ENCODE measurements at places on chromosomes 2 and 18.

GRCh38 chr2:120141300-120142069 is 81.7 kb downstream of the TMEM185B start:
- DNase-seq = no peak

- no peak for DNase-seq
These were observed 108.5 kb downstream of the CTAGE1 start for GRCh38 chr18:22309191-22309590.

- DNase-seq = no peak
These were observed 93.7 kb downstream of the DYNAP start for GRCh38 chr18:54684784-54685183.

GRCh38 chr18:58438161-58438957 is 190.5 kb downstream of the ALPK2 start:
- DNase-seq = no peak

GRCh38 chr2:122255924-122256323 is 500.5 kb downstream of the TSN start:
- no peak for DNase-seq

DNA sequence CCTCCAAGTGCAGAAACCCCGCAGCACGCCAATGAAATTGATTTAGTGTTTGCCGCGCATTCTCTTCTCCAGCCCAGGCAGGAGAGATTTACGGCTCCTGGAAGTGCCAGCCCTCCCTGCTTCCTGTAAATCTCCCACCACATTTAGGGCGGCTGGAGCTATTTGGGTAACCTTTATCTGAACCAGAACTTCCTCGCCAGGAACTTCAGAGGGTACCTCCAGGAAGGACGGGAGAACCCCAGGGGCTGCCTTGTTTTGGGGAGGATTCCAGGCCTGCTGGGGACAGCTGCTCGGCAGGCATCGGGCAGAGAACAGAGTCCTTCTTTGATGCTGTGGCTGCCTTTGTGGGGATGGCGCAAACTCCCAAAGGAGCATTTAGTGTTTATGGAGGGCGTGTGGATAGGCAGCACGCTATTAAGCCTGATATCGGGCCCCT is 122.0 kb upstream of the MYCN start:
- DNase-seq = no peak

DNA sequence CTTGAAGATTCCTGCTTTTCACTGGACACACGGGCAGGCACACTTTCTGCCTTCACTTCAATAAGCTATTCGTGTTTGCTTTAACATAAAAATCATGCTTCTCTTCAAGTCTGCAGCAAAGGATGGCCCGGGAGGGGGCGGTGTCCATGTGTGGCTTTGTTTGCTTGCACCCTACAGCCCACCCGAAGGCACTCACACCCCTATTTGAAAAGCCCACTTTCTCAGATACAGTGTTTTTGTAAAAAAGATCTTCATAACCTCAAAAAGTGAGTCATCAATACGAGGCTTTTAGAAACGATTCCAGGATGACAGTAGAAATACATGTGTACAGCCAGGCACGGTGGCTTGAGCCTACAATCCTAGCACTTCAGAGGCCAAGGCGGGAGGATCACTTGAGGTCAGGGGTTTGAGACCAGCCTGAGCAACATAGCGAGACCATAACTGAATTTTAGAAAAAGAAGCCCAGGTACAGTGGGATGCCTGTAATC is 36.5 kb upstream of the HPCAL1 start:
- no peak for DNase-seq

GRCh38 chr2:86223140-86223926 is 24.1 kb downstream of the MRPL35 start:
- peak; percentile 14 for DNase-seq

GRCh38 chr2:234969306-234970098 is 17.7 kb downstream of the SH3BP4 start:
- no peak for DNase-seq

DNA sequence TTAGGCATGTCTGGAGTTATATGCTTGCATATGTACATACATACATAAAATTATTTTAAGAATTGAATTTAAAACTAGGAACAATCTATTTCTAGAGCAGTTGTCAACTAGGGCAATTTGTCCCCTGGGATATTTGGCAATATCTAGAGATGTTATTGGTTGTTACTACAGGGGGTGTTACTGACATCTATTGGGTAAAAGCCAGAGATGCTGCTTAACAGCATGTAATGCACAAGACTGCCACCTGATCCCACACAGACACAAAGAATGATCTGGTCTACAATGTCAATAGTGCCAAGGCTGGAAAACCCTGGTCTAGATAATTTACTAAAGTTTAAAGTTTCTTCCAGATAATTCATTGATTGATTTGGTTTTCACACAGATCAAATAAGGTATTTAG is 185.3 kb downstream of the NYAP2 start:
- peak; percentile 40 for DNase-seq

GRCh38 chr2:120323807-120324399 is 22.0 kb upstream of the INHBB start:
- DNase-seq = no peak

DNA sequence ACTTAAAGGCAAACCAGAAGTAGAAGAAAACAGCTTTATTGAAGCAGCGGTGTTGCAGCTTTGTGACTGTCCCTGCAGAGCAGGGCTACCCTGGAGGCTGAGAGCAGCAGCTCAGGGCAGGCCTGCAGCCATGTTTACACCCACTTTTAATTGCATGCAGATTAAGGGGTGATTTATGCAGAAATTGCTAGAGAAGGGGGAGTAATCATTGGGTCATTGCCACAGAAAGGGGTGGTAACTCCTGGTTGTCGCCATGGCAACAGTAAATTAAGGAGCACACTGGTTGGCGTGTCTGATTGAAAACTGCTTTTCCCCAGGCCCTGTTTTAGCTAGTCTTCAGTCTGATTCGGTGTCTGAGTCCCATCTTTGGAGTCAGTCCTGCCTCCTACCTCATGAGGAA is 195.4 kb upstream of the HDAC4 start:
- no peak for DNase-seq

DNA sequence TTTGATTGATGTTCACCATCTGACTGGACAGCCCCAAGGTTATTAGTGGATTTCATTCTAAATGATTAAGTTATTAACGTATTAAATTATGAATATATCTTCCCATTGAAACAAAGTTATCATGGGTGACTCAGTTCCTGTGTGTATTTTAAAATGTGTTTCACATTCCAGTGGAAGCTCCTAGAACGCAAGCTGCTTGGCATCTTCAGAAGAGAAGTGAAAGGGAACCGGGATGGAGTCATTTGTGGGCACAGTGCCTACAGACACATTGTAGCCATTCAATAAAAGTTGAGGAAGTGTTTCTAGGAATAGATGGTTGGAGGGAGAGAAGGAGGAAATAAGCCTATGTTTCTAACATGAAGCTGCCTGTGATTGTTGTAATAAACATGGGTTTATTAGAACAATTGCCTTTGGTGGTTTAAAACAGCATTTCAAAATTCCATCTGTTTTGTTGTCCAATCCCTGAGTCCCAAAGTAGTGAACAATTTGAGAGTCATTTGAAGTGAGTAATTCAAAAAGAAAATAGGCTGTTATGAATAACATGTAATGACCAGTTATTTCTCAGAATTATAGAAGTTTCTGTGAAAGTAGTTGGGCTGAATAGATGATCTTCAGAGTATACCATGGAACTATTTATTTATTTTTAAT is 143.5 kb downstream of the PKP4 start:
- no peak for DNase-seq

GRCh38 chr2:58633613-58634365 is 392.7 kb upstream of the FANCL start:
- DNase-seq = no peak

GRCh38 chr2:53886406-53887280 is 26.9 kb upstream of the GPR75 start:
- DNase-seq = no peak

DNA sequence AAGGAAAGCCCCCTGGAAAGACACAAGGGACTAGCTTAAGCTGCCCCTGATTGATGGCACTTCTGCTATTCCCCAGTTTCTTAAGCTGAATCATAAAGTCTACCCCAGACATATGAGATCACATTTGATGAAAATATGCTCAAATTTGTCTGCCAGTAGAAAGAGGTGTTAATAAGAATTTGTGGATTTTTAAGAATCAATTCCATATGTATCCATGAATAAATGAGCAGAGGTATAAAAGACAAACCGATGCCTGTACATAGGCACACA is 119.9 kb downstream of the CCBE1 start:
- no peak for DNase-seq

DNA sequence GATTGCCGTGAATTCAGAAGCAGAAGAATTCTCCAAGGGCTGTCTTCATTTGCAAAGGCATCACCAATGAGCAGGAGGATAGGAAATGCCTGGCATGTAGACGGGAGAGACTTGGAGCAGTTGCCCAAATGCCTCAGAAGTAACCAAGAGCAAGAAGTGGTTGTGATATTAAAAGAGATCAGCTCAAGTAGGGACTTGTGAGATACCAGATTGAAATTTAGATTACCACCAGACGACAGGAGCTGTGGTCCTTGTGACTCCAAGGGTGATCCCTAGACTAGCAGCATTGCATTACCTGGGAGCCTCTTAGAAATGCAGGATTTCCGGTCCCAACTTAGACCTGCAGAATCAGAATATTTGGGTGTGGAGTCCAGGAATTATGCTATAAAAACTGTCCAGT is 228.6 kb upstream of the EPAS1 start:
- DNase-seq = no peak

DNA sequence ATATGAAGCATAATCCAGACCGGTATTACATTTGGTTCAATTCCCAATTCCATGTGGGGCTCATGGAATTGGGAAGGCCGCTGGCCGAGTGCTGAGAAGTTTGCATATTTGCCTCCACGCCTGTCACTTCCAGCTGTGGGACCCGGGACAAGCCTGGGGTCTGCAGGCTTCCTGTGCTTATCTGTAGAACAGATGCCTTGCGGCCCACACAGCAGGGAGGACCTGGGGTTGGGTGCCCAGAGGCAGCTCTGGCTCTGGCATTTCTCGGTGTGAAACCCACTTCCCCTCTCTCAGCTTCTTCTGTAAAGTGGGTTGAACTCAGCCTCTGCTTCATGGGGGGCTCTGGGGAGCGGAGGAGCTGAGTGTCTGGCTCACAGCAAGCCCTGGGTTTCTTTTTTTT is 97.9 kb downstream of the SH3BP4 start:
- no peak for DNase-seq

- no peak for DNase-seq
These were observed 36.4 kb downstream of the DDX1 start for GRCh38 chr2:15627817-15628684.

DNA sequence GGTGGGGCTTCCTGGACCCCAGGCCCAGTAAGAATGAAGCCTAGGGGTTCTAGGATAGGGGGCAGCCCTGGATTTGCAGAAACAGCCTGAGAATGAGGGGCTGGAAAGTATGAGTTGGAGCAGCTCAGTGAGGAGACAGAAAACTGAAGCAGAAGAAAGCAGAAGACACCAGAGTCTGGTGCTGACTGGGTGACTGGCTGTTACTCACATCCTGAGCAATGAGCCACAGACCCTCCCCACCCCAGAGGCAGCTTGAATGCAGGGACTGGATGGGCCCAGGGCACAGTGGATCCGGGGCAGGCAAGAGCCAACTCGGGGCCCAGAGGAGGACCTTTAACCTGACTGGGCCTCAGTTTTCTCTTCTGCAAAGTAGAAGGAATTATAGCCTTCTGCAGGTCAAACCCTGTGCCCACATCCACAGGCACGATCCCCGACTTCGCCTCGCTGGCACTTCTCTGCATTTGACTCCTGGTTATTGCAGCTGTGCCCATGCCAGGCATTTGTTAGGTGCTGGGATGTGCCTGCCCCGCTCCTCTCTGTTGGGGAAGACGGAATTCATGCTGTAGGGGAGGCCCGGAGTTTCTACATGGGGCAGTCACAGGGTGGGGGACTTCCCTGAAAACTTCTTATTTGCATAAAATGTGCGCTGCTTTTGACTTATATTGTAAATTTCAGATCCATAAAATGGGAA is 8.5 kb downstream of the STEAP3 start:
- no peak for DNase-seq

- DNase-seq = peak; percentile 11
These were observed 93.7 kb upstream of the WDR75 start for GRCh38 chr2:189347540-189347939.

DNA sequence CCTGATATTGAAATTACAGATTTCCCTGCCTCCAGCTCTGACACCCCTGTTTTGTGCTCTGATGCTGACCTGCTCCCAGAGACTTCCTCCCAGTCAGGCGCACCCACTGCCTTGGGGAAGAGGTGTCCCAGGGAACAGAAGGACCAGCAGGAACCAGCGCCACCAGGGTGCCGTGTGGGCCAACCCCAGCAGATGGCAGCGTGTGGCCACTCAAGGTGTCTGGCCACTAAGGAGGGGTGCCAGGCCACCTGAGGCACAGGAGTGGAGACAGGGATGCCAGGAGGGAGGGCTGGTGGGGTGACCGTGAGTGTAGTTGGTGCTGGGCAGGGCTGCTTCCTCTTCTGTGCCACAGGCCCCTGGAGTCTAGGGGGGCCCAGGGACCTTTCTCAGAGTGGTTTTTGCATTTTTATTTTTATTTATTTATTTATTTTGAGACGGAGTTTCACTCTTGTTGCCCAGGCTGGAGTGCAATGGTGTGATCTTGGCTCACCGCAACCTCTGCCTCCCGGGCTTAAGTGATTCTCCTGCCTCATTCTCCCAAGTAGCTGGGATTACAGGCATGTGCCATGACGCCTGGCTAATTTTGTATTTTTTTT is 56.0 kb downstream of the TEX44 start:
- no peak for DNase-seq

DNA sequence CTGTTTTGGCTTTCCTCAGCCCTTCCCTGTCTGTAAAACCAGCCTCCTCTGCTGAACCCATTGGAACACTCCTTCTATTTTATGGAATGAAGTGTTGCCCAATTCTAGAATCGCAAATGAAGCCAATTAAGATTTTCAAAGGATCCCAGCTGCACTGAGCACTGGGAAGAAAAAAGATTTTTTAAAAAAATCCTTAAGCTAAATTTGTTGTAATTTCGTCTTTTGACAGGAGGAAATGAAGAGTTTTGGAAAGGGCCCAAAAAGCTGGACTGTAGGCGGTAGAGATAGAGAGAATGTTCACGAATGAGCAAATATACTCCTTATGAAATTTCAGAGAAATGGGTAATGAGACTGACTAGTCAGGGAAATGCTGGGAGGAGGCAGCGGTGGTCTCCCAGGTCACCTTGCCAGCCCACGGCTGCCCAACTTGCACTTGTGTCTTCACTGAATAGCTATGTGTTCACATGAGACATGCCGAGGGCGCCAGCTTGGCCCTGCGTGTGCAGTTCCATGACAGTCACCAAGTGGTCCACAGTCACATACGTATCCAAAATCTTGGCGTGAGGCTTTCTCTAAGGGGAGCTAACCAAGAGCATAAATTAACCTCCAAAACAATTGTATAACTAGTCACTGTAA is 69.9 kb downstream of the SGPP2 start:
- no peak for DNase-seq

- no peak for DNase-seq
These were observed 33.4 kb downstream of the MYCN start for GRCh38 chr2:15973481-15974401.

GRCh38 chr2:67802824-67803223 is 260.0 kb downstream of the C1D start:
- DNase-seq = no peak

All from NCI-H446 (cell line).